ENCODE measurements at places on chromosomes 4 and X.

- DNase-seq, result no peak
Observed at GRCh38 chr4:98565681-98566301, 92.6 kb downstream of the TSPAN5 start.

- DNase-seq, result no peak
Observed at GRCh38 chr4:186105647-186106321, 1.3 kb downstream of the FAM149A start.

DNA sequence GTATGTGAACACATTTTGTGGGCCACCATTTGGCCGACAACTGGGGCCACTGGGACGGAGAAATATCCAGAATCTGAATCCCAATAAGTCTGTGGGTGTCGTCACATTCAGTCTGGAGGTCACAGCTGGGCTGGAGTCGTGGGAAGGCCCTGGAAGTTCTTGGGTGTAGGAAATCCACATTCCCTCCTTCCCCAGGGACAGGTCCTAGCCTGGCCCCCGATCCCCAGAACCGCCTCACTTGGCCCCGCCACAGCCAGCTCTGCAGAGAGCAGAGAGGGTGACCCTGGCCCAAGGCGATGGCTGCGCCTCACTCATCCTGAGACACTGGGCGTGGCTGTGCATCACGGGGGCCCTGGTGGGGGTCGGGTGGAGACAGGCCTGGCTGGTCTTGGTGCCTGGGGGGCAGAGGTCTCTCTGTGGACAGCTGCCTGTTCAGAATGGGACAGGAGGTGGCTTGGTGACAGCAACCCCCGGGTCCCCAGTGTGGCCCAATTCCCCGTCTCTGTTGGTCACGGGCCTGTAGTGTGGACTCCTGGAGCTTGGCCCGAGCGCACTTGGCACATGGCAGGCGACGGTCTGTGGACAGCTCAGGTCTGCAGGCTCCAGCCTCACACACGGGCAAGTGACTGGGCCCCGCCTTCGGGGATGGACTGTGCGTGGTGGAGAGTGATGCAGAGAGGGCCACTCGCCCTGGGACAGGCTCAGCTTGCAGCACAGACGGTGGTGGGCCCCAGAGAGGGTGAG is 16.4 kb downstream of the DOK7 start:
- DNase-seq, result no peak

- DNase-seq, result no peak
Observed at GRCh38 chr4:76773766-76774165, 124.2 kb downstream of the SOWAHB start.

- DNase-seq, result no peak
Observed at GRCh38 chr4:119138046-119138445, 2.4 kb downstream of the MYOZ2 start.

DNA sequence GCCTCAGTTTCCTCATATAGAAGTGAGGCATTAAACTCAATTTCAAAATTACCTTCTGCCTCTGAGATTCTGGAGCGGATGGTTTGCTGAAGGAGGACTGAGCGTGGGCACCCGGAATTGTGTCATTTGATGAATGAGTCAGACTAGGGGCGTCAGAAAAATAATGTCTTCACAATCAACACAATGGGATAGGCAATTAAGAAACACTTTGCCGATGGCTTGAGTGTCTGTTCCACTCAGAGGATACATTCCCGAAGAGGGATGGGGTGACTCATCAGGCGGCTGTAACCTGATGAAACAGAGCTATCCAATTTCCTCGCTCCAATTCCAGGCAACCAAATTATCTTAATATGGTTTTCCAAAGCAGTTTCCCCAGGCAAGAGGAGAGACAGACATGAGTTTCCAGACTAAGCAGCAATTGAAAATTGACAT is 1.2 kb upstream of the CHRNA9 start:
- no peak for DNase-seq

GRCh38 chr4:74327762-74328161 is 19.5 kb downstream of the EPGN start:
- no peak for DNase-seq

DNA sequence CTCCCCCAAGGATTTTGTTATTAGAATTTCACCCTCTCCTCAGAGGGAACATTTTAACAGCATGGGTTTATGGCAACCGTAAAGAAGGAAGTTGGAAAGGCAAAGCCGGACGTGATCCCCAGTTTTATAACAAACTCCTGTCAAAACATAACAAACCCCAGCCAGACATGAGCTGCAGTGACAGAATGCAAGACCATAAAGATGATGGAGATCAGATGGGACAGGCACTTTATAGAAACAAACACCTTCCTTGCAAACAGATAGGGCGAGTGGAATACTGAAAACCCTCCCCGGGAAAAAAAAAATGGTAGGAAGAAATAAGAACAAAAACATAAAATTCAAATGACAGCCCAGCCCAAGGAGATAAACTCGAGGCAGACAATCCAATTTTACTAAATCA is 281.4 kb downstream of the LDB2 start:
- no peak for DNase-seq

DNA sequence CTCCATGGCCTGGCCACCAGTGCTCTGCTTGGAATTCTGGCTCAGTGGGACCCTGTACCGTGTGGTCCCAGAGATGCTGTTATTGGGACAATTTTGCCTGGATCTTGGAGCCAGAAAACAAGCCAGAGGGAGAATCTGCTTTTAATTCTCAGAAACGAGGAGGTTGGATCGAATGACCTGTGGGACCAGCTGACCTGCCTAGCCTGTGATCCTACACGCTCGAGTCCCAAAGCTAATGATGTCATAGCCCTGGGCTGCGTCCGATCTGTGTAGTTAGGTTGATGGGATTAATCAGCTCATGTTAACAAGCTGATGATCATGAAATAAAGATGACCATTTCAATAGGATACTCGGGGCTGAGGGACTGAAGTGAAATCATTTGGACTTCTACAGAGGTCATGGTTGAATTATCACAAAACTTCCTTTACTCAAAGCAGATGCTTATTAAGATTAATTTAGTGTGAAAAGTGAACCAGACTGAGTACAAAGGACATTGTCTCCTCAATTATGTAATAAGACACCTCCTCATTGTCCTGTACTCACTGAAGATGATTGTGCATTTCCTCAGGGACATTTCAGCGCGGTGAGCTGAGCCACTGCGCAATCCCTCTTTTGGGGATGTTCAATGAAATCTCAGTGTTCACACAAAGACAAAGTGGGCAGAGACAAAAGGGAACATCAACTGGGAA is 51.9 kb upstream of the STX18 start:
- no peak for DNase-seq

DNA sequence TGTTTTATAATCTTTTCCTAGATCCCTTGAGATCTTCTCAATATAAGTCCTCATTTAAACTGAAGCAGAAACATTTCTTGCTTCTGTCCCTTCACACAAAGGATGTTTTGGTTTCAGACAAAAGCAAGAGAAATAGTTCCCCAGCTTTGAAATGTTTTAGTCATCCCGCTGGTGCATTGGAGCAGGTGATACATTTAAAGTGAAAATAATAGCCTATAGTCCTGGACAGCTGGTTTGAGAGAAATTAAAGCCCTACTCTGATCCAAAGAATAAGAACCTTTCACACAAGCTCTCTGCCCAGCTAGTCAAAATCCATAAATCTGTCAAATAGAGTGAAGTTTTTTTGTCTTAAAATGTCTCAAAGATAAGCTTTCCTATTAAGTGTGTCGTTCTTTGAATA is 79.4 kb downstream of the LUZP4 start:
- no peak for DNase-seq

GRCh38 chrX:37380924-37381323 is 31.8 kb downstream of the PRRG1 start:
- peak; percentile 12 for DNase-seq

- no peak for DNase-seq
Observed at GRCh38 chr4:13328591-13328990, 155.5 kb downstream of the RAB28 start.

DNA sequence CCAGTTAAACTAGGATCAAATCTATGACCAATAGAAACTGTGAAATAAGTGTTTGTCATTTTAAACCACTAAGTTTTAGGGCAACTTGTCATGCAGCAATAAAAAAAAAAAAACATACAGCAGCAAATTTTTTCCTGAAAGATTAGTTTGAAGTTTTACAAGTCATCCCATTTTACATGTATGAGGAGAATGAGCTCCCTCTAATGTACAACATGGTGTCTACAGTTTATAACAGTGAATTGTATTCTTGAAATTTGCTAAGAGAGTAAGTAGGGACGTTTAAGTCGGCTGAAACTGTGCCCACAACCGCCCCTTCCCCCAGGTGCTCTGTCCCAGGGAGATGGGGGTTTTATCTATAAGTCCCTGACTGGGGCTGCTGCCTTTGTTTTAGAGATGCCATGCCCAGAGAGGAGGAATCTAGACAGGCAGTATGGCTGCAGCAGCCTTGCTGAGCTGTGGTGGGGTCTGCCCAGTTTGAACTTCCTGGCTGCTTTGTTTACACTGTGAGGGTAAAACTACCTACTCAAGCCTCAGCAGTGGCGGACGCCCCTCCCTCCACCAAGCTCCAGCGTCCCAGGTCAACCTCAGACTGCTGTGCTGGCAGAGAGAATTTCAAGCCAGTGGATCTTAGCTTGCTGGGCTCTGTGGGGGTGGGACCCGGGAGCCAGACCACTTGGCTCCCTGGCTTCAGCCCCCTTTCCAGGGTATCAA is 499.3 kb upstream of the CT83 start:
- DNase-seq, result peak; percentile 0

DNA sequence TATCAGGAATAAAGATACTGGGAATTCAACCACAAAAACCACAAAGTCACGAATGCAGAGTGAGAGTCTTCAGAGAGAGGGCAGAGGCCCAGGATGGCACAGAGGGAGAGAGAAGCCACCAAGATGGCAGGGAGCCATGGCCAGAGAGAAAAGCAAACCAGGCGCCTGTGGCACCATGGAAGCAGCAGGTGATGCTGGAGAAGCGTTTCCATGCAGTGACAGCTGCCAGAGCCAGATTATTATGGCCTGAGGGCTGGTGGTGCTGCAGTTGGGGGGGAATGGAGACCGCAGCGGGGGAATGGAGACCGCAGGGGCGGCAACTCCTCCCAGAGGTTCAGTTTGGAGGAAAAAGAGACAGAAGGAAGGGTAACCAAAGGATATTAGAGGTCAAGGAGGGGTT is 5.8 kb downstream of the TAFAZZIN start:
- DNase-seq, result no peak

DNA sequence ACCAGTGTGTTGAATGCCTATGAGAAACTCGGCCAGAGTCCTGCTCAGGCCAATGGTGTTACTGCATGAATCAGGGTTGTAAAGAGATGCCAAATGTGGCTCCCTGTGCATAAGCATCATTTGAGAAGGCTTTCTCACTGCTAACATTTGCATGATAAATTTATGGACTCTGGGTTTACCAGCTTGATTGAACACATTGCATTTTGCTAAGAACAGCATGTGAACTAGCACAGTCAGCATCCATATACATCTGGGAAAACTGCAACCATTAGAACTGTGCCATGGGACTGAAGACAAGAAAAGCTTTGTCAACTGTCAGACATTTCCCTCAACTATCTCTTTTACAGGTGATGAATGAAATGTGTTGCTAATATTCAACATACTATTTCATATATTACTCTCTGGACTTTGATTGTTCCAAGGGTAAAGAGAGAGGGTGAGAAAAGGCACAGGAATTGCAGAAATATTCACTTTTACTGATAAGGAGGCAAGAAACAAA is 1427.4 kb upstream of the ADGRL3 start:
- no peak for DNase-seq

DNA sequence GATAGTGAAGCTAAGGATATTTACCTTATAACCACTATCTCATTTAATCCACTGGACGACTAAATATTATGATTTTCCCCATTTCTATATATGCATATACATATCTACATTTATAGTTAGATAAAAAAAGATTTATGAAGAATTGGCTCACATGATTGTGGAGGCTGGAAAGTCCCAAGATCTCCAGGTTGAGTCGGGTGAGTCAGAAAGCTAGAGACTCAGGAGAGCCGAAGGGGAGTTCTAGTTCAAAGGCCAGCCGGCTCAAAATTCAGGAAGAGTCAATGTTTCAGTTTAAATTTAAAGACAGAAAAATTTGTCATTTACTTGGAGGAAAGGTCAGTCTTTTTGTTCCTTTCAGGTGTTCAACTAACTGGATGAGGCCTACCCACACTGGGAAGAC is 158.2 kb upstream of the CPEB2 start:
- DNase-seq, result no peak

DNA sequence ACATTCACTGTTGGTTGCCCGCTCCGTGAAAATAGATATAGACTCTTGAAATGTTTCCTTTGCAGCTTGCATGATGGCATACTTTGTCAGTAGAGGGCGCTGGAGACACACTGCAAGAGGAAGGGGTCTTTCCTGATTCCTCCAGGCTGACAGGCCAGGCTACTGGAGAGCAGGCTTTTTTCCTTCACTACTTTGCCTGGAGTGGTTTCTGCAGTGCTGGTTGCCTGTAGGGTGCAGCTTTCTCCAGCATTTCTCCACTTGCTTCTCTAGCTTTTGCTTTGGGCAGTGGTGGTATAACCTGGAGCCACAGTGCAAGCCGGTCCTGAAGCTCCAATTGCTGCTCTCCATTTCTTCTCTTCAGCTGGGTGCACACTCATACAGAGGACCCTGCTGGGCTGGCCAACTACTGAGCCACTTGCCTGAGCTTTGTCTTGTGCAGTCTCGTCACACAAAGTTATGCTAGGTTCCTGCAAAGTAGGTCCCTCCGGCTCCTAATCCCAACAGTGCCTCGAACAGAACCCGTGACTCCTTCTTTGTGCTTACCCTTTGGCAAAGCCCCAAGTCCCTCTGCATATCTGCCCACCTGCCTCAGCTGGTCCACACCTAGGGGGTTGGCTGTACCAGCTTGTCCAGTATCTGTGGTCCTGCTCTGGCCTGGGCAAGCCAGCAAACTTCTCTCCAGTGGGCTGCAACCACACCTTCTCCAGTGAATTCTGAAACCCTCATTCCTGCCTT is 46.3 kb downstream of the RASSF6 start:
- DNase-seq, result peak; percentile 85

DNA sequence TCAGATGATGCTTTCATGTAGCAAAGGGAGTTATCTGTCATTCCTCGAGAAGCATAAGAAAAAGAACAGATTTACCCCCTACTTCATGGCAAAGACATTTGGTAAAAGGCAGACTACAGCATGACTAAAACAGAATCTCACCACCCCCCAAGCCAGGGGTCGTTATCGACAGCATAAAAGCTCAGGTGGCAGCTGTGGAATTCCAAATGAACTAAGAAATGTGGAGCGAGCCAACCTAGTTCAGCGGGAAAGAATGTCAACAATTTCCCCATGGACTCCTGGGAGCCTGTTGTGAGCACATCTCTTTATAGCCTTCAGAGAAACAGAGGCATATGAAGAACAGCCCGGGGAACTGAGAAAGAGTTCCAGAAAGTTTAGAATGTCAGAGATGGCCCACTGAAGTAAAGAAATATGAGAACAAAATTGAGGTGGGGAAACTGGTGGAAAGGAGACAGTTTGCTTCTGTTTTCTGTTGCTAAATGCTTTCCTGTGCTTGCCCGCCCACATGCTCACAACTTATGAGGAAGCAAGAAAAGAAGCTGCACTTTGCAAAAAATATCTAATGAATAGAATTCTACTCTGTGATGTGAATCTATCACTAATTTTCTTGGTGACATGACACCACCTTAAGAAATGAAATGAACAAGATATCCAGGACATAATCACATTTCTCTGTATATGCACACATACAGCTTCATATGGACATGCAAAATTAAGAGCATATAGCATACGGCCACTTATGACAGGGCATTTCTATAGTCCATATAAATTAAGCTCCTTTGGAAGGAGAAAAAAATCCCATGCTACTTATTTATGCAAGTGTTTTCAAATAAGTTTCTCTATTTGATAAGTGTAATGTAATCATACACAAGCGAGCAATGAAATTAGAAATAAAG is 135.3 kb upstream of the MID1 start:
- DNase-seq, result peak; percentile 32

Data from hematopoietic multipotent progenitor cell treated with erythropoietin and hydrocortisone succinate and interleukin-3 and kit ligand, for 4 days (in vitro differentiated cells).